ENCODE measurements at places on chromosomes 3 and 15.
A peak's percentile ranks its signal among the peaks of the same experiment; 100 is the strongest.

DNA sequence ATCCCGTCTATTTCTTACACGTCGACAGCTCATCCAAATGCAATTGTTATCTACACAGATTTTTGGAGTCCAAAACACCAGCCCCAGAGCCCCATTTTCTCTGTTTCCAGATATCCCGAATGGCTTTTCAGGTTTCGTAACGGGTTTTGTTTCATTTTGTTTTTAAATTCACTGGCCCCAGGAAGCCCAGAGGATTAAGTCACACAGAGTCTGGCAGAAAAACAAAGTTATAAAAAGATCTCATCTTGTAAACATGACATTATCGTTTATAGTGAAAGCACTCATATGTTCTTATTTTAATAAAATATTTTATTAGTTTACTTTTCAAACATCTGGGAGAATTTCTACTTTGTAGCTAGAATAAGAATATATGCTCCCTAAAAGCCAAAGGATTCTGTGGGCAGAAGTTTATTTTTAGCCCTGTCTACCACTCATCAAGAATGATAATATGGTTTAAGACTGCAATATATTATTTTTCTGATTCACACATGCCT lies 149.3 kb upstream of the SLC2A2 start:
- DNase-seq: no peak

DNA sequence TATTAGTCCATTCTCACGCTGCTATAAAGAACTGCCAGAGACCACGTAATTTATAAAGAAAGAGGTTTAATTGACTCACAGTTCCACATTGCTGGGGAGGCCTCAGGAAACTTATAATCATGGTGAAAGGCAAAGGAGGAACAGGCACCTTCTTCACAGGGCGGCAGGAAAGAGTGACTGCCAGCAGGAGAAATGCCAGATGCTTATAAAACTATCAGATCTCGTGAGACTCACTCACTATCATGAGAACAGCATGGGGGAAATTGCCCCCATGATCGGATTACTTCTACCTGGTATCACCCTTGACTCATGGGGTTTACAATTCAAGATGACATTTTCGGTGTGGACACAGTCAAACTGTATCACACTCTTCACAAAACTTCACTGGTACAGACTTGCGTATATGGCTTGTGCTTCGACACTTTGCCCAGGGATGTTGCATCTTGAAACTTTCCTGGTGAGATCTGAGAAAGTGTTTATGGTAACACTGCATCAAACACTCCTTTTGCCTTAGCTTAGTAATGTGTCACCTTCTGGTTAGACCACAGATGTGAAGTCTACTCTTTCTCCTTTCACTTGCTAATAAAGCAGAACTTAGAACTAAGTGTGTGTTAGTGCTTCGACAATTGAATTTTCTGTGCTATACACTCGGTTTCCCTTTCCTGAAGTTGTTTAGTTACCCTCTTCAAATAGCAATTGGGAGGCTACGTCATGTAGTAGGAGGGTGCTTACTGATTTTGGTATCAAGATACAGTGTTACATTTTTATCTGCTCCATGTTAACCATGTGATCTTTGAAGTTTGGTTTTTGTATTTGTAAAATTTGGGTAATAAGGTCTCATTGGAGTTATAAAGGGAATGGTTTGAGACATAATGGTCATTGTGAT lies 185.7 kb downstream of the LPP start:
- DNase-seq: peak; percentile 74

DNA sequence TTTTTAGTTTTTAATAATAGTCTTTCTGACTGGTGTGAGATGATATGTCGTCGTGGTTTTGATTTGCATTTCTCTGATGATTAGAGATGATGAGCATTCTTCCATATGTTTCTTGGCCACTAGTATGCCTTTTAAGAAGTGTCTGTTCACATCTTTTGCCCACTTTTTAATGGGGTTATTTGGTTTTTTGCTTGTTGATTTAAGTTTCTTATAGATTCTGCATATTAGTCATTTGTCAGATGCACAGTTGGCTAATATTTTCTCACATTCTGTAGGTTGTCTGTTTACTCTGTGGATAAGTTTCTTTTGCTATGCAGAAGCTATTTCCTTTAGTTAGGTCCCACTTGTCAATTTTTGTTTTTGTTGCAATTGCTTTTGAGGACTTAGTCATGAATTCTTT lies 185.4 kb downstream of the SUCNR1 start:
- no peak for DNase-seq

DNA sequence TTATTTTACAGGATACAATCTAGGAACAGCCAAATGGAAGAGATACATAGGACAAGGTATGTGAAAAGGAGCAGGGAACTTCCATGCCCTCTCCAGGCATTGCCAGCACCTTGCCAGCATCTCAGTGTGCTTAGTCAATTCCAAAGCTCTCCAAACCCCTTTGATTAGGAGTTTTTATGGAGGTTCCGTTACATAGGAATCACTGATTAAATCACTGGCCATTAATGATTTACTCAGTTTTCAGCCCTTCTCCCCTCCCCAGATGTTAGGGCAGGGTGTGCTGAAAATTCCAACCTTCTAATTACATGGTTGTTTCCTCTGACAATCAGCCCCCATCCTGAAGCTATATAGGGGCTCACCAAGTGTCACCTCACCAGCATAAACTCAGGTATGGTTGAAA lies 11.5 kb downstream of the MYLK start:
- no peak for DNase-seq
